ENCODE measurements at places on chromosomes 5 and 9.

GRCh38 chr5:60399507-60399906 lies 300.5 kb downstream of the DEPDC1B start:
- DNase-seq: no peak

DNA sequence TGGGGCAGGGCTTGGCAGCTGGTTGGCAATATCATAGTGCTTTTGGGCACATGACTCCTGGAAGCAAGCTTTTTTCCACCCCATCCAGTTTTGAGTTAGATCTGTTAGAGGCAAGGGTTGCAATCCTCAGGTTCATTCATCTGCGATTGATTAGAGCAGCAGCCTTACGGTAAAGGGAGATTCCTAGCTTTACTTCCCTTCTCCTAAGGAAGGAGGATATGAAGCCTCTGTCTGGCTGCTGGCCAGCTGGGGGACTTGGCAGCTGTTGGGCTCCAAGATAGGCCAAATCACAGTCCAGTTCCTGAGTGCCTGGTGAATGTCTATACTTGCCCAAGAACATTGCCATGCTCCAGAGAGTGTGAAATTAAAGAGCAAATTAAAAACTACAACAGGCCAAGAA lies 113.4 kb upstream of the CCNH start:
- no peak for DNase-seq

GRCh38 chr5:36657563-36657995 lies 51.2 kb downstream of the SLC1A3 start:
- no peak for DNase-seq

DNA sequence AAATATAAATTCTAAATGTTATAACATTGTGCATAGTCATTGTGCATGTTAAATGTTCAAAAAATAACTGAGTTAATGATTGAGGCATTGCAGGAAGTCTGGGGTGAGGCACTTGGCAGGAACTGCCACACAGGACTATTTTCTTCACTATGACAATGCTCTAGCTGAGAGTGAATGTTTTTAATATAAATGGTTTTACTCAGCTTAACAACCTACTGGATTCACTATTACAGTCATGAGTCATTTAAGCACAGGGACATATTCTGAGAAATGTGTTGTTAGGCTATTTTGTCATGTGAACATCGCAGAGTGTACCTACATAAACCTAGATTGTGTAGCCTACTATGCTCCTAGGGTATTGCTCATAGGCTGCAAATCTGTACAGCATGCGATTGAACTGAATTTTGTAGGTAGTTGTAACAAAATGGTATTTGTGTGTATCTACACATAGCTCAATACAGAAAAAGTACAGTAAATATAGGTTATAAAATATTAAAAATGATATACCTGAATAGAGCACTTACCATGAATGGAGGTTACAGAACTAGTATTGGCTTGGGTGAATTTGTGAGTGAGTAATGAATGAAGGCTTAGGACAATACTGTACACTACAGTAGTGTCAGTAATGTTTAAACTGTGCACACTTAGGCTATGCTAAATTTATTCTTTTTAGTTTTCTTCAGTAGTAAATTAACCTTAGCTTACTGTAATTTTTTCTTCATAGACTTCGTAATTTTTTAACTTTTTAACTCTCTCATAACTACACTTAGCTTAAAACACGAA lies 346.1 kb upstream of the PTGER4 start:
- DNase-seq: no peak

DNA sequence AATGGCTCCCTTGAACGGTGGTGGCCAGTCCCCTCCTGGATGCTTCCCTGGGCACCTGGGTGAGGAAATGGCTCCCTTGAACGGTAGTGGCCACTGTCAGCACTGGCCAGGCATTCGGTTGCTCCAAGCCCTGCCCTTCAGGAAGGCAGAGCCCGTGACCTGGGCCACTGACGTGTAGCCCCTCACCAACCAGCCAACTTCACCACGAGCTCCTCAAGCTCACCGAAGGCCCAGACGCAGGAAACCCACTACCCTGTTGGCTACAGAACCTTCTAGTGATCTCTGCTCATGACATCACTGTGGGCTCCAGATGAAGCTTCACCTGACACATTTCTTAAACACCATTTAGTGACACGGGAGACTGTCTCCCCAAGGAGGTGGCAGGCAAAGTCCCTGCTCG lies 9.2 kb downstream of the SLC6A3 start:
- DNase-seq: no peak

GRCh38 chr5:6281818-6282217 lies 96.5 kb downstream of the MED10 start:
- no peak for DNase-seq

- DNase-seq: no peak
Measured at GRCh38 chr9:250039-250438, 35.4 kb downstream of the DOCK8 start.

DNA sequence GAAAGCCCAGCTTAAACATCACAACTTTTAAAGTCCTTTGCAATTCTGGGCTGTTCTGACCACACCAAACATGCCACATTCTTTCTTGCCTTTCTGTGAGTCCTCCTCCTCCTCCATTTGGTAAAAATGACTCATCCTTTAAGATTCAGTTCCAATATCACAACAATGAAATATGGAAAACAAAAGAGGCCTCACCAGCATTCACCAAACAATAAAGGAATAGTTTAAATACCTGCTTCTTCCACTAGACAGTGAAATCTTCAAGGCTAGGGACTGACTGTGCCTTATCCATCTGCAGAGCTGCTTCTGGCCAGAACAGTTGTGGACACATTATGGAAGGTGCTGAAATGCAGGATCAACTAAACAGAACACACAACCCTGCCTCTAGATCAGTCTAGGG lies 36.0 kb downstream of the NR6A1 start:
- DNase-seq: no peak

GRCh38 chr5:158492136-158492535 lies 607.6 kb downstream of the EBF1 start:
- no peak for DNase-seq

DNA sequence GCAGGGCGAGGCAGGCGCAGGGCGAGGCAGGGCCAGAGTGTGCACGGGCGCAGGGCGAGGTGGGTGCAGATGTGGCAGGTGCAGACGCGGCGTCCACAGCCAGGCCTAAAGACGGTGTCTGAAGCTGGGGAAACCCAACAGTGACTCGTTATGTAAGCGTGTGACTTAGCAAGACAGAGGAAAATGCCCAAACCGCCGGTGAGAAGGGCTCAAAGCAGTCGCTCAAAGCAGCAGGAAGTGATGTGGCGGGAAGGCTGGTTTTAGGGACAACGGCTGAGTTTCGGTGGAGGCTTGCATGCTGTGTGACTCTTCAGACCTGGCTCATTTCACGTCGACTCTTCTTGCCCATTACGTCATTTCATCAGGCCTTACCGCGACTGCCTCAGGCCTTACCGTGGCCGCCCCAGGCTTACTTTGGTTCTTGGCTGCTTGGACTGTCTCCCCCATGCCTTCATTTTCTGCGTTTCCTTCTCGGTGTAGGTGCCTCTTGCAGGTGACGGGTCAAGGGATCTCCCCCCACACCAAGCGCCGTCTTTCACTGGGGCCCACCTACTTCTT lies 50.5 kb upstream of the EXOC3 start:
- DNase-seq: peak; percentile 77

- no peak for DNase-seq
Measured at GRCh38 chr9:6610073-6610472, 35.5 kb downstream of the GLDC start.

GRCh38 chr5:156359476-156359875 lies 32.5 kb downstream of the SGCD start:
- no peak for DNase-seq

- DNase-seq: no peak
Measured at GRCh38 chr5:178768371-178769260, 38.2 kb upstream of the ZNF354A start.

- DNase-seq: no peak
Measured at GRCh38 chr5:122390694-122391093, 78.7 kb downstream of the SNCAIP start.

GRCh38 chr9:76725885-76726284 lies 38.4 kb upstream of the PCA3 start:
- no peak for DNase-seq

- no peak for DNase-seq
Measured at GRCh38 chr5:11387382-11387781, 516.9 kb downstream of the CTNND2 start.

- DNase-seq: no peak
Measured at GRCh38 chr9:123250504-123250903, 17.9 kb downstream of the STRBP start.

GRCh38 chr5:56722317-56722716 lies 93.0 kb upstream of the MAP3K1 start:
- DNase-seq: no peak

DNA sequence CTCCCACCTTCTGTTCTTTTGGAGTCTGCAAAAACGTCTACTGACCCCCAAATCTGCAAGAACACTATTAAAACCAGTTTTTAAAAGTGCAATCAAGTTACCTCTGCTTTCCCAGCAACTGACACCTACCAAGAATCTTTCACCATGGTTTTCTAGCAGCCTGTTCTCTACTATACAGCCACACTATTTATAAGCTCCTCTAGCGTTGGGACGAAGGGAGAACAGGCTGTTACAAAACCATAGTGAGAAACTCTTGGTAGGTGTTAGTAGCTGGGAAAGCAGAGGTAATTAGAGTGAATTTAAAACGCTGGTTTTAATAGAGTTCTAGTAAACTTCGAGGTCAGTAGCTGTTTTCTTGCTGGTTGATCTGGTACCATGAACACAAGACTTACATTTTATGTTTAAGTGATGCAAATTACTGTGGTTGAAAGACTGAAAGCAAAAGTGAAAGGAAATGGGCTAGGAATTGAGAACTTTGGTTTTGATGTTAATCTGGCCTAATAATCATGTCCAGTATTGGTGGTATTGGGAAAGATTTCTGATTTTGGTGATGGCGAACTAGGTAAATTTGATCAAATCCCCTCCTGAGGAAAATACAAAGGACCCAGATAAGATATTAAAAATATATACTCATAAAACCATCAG lies 5.3 kb downstream of the MROH2B start:
- DNase-seq: no peak

- no peak for DNase-seq
Measured at GRCh38 chr5:75610201-75610600, 1.1 kb upstream of the ANKDD1B start.

DNA sequence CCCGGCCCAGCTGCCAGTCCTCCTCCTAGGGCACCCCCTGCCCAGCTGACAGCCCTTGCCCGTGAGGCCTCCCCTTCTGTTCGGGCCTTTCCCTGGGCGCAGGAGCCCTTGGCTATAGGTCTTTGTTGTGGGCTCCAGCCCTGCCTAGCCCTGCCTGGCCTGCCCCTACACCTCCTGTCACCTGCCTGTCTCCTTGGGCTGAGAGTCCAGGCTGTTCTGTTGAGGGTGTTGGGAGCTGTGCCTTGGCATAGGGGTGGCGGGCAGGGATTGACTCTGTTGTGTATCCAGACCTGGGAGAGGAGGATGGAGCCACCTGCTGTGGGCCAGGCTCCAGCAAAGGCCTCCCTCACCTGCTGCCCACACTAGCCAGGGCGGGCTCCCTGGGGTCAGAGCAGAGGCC lies 11.6 kb downstream of the FCN2 start:
- DNase-seq: no peak

- no peak for DNase-seq
Measured at GRCh38 chr5:36998578-36998977, 122.0 kb downstream of the NIPBL start.

- DNase-seq: peak; percentile 8
Measured at GRCh38 chr5:102583276-102584124, 84.7 kb upstream of the SLCO6A1 start.

- DNase-seq: no peak
Measured at GRCh38 chr5:50855001-50855400, 188.6 kb downstream of the PARP8 start.

DNA sequence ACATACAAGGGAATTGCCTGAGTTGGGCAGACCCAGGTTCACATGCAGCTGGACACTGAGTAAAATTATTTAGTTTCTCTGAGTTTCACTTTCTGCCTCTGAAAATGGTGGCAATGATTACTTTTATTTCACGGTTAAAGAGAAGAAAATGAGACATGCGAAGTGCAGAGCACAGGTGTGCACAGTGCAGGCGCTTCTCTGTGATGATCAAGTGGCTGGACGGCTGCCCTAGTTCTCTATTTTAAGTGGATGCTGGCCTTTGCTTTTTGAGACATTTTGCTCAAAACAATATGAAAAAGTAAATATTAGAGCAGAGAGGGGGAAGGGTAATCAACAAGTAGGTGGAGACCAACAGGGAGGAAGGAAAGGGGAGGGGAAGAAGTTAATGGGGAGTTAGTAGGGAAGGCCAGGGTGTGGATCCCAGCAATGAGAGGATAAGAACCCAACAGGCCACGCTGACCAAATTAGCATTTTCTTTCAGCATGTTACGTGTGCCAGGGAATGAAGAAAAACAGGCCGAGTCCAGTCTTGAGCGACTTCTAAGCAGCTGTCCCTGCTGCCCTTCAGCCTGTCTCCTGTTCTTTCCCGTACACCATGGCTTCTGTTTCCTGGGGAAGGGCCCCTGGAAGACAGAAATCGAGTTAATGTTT lies 16.1 kb downstream of the SNX18 start:
- no peak for DNase-seq

DNA sequence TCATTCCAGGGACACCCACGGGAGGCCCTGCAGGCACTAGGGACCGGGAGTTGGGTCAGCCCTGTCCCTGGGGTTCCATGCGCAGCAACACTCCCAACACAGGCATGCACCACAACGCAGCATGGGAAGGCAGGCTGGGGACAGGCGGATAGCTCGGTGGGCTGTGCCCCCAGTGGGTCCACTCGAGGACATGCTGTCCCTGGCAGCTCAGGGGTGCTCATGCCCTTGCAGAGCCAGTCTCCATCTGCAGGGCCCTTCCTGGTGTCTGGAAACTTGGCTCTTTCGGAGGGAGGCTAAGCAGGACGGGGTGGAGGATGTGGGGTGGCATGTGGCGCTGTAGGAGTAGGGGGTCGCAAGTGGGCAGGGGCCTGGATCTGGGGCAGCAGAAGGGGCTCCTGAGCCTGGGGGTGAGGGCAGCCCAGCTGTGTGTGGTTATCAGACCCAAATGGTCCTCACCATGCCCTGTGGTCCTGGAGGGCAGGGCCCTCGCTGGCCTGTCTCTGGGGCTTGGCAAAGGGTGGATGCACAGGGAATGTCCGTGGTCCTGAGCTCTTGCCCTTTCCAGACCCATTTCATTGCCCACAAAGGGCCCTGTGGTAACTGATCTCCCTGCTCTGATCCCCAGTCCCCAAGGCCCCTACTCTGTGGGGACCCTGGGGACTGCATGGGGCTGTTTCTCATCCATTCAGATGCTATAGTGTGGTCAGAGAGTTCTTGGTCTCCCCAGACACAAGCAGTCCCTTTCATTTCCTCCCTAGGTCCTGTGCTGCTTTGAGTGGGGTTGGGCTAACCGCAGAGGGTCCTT lies 90.3 kb upstream of the PHYKPL start:
- DNase-seq: no peak

GRCh38 chr5:143758750-143759149 lies 53.2 kb upstream of the HMHB1 start:
- no peak for DNase-seq

- no peak for DNase-seq
Measured at GRCh38 chr5:128405159-128405558, 132.9 kb downstream of the FBN2 start.

- DNase-seq: no peak
Measured at GRCh38 chr9:26567976-26568375, 324.6 kb downstream of the CAAP1 start.

DNA sequence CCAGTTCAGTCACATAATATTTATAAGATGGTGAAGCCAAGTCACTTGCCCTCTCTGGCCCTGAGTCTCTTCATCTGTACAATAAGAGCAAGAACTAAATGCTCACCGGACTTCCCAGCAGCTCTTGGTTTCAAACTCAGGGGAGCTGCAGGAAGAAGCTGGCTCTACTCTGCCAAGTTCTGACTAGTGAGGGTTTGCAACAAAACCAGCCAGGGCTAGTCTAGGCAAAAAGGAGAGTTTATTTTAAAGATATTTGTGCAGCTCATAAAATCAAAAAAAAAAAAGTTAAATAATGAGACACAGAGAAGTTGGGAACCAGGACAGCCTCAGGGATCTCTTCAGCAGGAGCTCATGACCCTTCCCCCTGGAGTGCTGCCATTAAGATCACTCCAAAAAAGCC lies 107.3 kb downstream of the DOCK2 start:
- no peak for DNase-seq
